Endothelial cell (in vitro differentiated cells): ENCODE measurements at places on chromosomes 13 and 19.

DNA sequence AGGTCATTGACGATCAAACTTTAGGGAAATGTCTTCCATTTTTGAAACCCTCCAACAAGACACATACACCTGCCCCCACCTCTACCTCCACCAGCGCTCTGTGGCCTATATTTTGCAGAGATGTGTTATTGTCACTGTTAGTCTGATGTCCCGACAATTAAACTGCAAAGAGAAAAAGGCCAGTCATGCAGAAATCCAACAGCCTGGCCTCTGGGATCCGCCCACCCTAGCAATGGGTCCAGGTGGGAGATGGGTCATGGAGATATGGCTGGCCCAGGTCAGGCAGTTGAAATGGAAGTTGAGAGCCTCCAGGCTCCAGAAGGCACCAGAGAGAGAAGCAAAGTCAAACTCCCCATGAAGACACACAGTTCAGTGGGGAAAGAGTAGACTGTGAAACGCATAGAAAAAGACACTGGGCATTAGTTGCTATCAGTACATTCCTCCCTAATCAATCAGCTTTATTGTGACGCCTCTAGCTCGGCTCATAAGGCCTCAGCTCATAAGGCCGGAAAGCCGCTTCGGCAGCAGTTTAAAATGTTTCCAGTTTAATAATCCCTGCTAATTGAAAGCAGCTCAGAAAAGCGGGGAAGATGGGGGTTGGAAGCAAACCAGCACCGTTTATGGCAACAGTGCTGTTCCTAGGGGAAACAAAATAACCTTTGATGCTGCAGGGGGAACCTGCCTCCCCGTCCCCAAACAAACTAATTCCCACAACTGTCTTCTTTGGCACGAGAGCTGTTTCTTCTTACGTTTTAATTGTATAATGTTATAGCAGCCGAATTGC is 239.7 kb upstream of the ZNF507 start:
- DNase-seq, result no peak

DNA sequence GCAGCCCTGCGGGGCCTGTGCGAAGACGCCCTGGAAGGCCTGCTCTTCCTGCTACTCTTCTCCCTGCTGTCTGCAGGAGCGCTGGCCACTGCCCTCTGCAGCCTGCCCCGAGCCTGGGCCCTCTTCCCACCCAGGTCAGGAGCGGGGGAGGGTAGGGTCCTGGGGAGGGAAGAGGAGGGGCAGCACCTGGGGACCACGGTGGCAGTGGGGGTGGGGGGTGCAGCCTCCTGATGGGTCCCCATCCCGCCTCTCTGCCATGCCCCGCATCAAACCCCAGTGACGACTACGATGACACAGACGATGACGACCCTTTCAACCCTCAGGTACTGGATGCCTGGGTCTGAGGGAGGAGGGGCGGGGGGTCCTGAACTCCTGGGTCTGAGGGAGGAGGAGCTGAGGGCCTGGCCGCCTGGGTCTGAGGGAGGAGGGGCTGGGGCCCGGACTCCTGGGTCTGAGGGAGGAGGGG is 13.4 kb upstream of the LENG8 start:
- DNase-seq, result no peak

DNA sequence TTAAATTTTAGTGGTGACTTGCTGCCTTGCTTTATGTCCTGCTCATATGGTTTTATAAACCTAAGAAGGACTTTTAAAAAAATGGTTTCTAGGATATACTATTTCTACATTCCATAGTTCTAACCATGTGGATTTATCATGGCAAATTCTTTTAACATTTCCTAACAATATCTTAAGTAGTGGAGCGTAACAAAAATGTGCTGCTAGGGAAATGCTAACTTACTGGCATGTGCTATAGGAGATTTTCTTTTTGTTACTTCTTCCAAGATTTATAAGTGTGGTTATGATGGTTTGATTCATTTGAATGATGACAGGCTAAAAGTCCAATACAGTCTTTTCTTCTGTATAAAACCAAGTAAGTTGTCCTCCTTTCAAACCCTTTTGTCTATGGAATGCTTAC is 713.7 kb downstream of the SLITRK1 start:
- no peak for DNase-seq

GRCh38 chr13:29556742-29557141 is 38.7 kb downstream of the SLC7A1 start:
- no peak for DNase-seq

DNA sequence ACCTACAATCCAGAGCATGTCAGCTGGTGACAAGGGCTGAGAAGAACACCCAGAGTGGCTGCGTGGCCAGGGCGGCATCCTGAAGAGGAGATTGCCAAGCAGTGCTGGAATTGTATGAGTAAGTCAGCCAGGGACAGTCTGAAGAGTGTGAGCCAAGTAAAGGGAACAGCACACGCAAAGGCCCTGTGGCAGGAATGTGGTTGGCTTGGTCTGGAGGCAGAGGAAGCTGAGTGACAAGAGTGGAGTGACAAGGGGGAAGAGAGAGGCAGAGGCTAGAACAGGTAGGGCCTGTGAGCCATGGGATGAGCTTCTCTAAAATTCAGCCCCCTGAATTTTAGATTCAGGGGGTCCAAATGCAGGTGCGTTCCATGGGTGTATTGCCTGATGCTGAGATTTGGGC is 53.7 kb upstream of the UQCRFS1 start:
- no peak for DNase-seq

GRCh38 chr13:110307767-110308655 is 927 bp downstream of the COL4A2 start:
- DNase-seq, result peak; percentile 61
